Skin of body (tissue), 3 donors: ENCODE measurements at places on chromosomes 2 and 18. TPM values are rescaled to one million over a fixed set of nuclear protein-coding genes. Genes with fewer than 3 reads are reported as not detected.

GRCh38 chr2:130720036-130720435, 8.8 kb upstream of the GPR148 start:
- no peak for DNase-seq

- no peak for DNase-seq
Observed at GRCh38 chr18:13429016-13429415, 210.5 kb downstream of the LDLRAD4 start.

DNA sequence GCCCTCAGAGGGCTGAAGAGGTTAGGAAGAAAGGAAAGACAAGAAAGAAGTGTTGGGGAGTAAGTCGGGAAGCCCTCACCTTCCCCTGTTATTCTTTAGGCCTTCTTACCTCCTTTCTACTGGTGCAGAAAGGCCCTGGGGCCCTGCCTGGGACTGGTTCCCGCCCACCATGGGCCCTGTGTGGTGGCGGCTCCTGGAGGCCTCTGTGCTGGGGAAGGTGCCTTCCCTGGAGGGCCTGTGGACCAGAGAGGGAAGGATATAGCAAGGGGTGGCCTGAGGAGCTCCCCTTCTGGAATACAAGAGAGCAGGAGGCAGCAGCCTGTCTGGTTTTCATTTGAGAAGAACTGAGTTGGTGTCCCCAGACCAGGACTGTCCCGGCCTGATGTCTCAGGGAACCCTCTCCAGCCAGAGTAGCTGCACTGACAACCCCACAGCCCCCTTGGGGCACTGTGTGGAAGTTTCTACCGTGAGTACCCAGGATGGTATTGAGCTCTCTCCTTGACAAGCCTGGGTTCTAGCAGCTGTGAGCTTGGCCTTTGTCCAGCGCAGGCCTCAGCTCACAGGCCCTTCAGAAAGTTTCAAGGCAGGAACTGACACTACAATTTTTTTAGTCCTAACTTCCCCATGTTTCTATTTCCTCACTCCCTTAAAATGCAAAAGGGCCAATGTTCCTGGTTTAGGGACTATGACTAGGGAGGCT, 47.1 kb downstream of the EFR3B start:
- no peak for DNase-seq

DNA sequence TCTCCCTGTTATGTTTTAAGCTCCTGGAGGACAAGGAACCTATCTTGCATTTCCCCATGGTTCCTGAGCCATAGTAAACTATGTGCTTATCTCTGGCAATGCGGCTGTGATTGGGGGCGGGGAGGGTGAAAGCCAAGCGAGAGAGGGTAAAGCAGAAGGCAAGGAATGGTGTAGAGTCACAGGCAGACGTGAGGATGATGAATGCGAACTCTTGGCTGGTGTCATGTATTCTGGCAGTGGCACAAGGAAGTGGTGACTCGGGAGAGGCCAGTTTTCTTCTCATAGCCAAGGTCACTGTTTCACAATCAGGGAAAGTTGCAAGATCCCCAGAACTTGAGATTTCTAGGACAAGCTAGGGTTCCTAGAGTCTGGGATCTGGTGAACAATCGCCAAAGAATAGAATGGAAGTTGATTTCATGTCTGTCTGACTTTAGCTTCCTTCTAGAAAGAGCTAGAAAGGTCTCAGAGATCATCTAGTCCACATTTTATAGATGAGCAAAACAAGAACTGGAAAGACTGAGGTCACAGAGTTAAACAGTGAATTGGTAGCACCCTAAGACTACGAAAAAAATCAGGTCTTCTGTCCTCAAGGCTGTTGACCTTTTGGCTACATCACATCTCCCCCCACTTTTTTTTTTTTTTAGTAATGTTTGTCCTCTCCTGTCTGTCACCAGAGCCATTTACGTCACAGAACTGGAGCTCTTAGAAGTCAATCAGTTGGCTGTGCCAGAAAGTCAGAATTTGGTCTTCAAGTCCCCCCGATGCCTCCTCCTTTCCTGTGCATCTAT, 137.0 kb downstream of the BCL11A start:
- DNase-seq = no peak

- DNase-seq = no peak
Observed at GRCh38 chr18:61587865-61588264, 254.6 kb downstream of the CDH20 start.

GRCh38 chr2:38158378-38159118, 82.6 kb upstream of the CYP1B1 start:
- no peak for DNase-seq

- no peak for DNase-seq
Observed at GRCh38 chr2:102200539-102200938, 13.7 kb downstream of the IL1RL2 start.

DNA sequence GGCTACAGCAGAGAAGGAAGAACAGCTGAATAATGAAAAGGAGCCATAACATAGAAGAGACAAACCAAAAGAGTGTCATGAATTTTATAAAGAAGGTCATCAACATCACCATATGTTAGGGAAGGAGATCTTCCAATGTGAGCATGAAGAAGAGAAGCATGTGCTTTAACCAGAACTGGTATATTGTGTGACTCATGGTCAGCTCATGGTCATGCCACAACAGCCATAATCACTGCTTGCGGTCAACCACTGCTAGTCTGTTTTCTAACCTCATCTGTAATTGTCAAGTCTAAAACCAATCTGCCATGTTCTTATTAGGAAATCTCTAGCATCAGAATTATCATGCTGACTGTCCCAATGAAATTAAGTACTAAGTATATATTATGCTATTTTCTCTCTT, 204.1 kb upstream of the VRK2 start:
- no peak for DNase-seq

WDPCP gene
- 29.6 TPM for total RNA-seq

DNA sequence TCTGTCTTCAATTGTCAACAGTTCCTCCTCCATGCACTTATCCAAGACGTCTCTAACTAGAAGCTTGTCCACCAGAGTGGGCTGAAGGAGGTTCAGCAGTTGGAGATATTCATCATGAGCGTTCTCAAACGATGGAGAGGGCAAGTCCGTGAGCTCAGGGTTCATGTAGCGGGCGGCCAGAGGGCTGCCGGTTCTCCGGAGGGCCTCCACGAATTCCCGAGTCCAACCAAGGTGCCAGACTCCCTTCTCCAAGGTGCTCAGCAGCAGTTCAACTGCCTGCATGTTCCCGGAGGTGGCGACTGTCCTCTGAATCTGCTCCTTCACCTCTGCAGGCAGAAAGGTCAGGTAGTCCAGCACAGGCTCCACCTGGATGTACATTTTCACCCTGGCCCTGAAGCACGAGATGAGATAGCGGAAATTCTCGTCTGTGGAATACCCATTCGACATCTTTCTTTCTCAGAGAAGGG, 590 bp downstream of the IFIH1 start:
- DNase-seq = no peak

GRCh38 chr2:143558665-143559064, 429.4 kb downstream of the ARHGAP15 start:
- DNase-seq = peak; percentile 72

GRCh38 chr2:102755284-102755683, 6.5 kb upstream of the TMEM182 start:
- no peak for DNase-seq

DNA sequence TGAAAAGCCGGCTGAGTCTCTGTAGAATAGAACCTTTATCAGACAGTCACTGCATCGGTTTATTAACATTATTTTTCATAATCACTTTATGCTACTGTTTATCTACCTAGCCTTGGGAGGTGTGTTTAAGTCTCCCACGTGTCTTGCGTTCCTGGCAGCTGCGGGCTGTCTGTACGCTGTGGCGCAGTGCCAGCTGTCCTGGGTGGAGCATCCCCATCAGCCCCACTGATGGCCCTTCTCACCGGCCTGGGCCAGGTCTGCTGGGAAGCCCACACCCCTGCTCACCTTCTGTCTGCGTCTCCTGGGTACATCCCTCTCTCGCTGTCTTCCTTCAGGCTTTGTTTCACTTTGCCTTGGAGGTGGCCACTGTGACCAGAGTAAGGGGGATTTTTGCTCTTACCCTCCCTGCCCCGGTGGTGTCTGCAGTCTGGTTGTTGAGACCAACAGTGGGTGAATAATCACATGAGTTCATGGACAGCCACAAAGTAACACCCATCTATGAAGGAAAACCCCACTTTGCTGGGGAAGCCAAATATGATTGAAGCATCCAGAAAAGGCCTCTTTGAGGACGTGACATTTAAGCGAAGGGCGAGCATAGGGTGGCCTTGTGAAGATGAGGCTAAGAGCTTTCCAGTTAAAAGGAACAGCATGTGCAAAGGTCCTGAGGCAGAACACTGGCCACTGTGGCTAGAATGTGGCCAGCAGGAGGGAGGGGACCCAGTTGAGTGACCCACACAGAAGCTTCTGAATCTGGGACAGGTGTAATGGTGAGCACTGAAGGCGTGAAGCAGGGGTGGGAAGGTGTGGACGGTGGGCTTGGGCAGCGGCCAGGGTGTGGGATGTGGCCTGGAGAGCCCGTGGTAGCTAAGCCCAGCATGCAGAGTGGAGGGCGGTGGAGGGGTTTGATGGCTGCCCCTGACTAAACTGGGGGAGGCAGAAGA, 41.7 kb downstream of the RAMP1 start:
- no peak for DNase-seq

PRSS56 gene
- total RNA-seq = not detected

- DNase-seq = no peak
Observed at GRCh38 chr2:191066197-191066918, 52.4 kb upstream of the STAT1 start.

LAMA3 gene
- 60.6 TPM for total RNA-seq

UGT1A5 gene
- total RNA-seq = not detected

DNA sequence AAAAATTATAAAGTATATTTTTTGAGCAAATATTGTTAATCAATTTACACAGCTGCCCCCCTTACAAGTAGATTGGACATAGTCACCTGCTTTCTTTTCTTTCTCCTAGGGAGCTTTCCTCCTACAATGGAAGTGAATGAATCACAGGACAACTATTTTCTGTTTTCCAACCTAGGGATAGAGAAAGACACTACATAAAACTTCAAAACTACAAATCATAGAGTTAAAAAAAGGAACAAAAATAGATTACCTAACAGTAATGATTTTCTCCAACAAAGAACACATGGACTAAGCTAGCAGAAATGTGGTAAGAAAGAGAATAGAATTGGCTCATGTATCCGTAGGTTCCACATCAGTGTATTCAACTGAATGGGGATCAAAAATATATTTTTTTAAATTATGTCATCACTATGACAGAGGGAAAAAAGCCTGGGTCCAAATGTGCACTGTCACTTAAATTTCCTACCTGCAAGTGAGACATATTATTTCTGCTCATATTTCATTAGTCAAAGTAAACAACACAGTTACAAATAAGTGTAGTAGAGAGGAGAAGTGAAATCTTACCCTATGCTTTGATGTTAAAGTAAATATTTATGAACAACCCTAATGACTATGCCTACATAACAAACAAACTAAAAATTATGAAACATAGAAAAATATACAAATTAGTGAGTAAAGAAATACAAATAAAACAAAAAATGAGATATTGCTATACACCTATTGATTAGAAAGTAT, 756.7 kb downstream of the SOCS6 start:
- DNase-seq = no peak

GRCh38 chr2:56288838-56289580, 105.2 kb downstream of the CCDC85A start:
- no peak for DNase-seq

DNA sequence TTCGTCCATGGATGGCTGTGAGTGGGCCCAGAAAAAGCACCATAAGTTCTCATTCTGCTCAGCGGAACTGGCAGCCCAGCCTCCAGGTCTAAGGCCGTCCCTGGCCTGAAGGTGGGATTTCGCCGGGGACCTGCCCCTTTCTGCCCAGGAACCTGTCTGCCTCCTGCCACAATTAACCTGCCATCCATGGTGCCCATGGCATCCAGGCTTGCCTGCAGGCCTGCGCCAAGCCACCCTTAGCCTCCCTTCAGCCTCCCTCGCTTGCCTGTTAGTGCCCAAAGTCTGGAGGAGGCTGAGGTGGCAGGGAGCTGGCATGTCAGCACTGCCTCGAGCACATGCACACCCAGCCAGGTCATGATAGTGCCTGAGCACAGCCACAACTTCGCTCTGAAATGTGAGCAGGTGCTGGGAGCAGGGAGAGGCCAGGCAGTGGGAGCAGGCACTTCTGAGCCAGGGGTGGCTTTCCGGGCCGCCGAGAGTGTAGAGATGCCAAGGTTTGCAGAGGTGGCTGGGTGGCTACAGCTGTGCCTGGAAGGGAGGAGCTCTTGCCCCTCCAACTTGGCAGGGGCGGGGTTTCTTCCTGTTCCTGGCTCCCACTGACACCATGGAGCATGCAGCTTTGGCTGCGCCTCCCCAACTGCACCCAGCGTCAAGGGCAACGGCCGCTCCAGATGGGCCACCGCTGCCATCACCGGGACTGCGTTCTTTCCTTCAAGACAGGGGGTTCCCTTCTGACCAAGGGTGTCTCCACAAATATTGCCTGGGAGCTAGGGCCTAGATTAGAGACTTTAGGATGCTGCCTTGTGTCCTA, 648.9 kb upstream of the VRK2 start:
- no peak for DNase-seq

GRCh38 chr2:205808486-205809121, 126.3 kb downstream of the NRP2 start:
- DNase-seq = no peak

GRCh38 chr2:150595803-150596470, 108.5 kb upstream of the RND3 start:
- DNase-seq = no peak

MOGAT1 gene
- 2.5 TPM for total RNA-seq

DNA sequence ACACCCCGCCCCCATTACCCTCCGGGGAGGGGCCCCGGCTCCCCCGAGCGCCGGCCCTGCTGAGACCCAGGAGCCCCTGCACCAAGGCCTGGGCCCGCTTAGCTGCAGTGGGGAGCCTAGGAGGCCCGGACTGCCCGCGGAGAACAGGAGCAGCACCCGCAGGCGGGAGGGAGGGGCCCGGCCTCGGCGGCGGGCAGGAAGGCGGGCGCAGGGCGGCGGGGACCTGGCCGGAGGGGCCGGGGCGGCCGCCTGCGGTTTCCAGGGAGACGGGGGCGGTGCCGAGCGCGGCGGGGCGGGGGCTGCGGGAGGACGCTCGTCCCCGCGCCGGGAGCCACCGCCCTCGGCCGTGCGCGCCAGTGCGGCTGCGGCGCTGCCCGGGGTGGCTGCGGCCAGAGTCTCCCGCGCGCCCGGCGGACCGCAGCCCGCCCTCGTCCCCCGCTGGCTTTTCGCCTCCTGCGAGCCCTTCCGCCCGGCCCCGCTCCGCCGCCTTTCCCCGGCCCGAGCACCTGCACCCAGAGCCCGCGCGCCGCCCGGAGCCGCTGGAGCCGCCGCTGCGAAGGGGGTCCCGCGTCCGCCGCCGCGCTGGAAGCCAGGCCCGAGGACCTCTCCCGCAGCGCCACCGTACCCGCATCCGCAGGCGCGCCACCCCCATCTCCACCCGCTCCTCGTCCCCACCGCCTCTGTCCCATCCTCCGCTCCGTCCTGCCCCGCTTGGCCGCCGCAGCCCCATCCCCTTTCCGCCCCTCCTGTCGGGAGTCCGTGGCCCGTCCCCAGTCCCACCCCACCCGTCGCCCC, 17.2 kb downstream of the GPC1 start:
- no peak for DNase-seq

PTCD3 gene
- 131 TPM for total RNA-seq

SERPINB13 gene
- total RNA-seq = 21.2 TPM

FSHR gene
- not detected for total RNA-seq

DNA sequence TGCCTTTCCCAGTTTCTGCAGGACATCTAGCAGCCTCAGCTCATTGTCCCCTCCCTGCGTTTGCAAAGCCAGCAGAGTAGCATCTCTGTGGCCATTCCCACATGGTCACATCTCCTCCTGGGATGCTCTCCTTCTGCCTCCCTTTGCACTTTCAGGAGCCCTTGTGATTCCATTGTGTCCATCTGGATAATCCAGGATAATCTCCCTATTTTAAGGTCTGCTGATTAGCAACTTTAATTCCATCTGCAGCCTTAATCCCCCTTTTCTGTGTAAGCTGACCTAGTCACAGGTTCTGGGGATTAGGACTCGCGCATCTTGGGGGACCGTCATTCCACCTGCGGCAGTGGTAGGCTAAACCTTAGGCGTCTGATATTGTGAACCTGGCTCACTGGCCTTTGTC, 70.7 kb downstream of the NEDD4L start:
- DNase-seq = no peak
